ENCODE measurements at places on chromosomes 4 and X.

DNA sequence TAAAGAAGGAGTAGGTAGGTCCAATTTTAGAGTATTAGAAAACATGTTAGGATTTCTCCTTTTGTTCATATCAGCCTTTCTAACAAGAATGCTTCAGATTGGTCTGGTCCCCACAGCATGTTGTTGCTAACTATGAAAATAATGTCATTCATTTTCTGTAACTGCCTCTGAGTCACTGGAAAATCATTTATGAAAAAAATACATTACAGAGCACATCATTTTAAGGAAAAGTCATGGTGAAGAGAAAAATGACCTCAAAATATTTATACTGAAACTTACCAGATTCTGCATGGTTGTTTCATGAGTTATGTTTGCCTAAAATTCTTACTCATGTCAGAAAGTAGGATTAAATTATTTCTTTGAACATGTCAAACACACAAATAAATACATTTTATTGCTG lies 35.2 kb downstream of the DTHD1 start:
- no peak for DNase-seq

DNA sequence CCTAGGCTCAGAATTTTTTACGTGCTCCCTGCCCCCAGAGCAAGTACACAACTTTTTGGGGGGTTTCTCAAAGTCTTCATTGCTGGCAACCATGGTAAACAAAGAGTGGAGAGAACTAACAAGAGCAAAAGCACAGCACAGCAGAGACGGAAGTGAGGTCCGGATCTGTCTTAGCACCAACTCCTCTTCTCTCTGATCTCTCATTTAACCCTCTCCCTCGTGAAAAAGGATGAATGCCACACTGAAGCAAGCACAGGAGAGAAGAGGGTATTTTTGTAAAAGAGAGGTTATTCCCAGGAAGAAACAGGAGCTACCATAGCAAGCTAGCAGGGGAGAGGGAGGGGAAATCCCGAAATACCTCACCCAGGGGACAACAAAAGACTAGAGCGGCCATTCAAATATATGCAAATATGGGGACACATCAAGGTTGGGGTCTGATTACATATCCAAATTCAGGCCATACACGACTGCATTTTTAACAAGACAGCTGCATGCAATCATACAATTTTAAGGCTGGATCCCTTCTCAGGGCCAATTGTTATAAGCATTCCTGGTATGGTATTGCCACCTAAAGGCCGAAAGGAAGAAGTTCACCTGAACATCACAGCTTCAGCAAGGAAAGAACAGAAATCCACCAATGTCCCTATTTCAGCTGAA lies 46.6 kb downstream of the CD40LG start:
- peak; percentile 57 for DNase-seq

- DNase-seq: no peak
Measured at GRCh38 chrX:29659911-29660310, 555.5 kb upstream of the MAGEB2 start.

DNA sequence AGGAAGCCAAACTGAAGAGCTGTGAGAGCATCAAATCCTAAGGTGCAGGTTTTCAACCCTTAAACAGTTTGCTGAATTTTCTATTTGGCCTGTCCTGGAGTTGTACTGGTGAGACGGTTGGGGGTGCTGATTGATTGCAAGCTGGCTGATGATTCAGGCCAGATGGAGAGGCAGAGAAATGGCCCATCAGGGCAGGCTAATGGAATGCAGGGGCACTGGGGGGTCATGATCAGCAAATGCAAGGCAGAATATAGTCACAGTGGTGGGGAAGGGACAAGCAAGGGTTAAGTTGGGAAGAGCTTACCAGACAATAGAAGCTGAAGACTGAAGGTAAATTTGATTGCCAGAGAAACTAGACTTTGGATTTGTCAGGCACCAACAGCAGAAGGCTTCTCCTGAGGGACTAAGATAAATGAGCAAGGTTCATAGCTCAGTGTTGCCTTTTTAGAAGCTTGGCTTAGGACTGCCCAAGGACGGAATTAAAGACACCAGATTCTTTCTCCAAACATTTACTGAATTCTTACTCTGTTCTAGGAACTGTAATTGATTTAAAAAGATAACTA lies 4.3 kb upstream of the AADAT start:
- no peak for DNase-seq

GRCh38 chrX:55033429-55033828 lies 2.7 kb upstream of the ALAS2 start:
- no peak for DNase-seq

DNA sequence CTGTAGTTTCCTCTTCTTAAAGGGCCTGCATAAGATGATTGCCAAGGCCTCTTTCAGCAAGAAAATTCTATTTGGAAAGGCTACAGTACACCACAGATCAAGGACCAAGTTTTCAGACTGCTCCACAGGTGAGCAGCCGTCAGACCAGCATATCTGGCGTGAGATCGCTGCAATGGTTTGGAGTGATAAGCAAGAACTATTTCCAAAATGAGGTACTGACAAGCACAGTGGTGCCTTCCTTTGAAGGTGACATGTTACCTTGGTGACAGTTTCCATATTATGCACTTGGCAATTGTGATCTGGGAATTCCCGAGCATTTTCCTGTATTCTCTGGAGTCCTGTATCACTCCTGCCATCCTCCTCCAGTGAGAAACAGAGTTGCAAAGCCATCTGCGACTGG lies 7.3 kb upstream of the TMEM150C start:
- DNase-seq: no peak

GRCh38 chr4:37685161-37685822 lies 884 bp downstream of the RELL1 start:
- DNase-seq: no peak

DNA sequence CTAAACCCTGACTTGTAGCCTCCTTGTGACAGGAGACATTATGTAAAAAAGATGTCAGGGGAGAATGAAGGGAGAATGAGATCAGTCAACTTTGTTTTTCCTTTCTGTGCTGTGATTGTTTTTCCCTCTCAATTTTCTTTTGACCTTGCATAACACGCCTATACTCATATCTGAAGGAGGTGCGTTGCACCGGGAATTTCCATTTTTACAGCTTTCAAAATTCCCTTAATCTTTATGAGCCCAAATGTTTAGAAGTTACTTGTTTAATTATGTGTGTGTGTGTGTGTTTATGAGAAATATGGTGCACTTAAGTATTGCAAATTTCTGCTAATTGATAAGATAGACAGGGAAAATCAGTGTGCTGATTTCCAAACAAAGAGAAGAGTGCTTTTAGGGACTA lies 21.6 kb downstream of the SYNPO2 start:
- no peak for DNase-seq

GRCh38 chr4:94208266-94208665 lies 601 bp downstream of the SMARCAD1 start:
- no peak for DNase-seq

All from GM13976 (cell line).